ENCODE measurements at places on chromosomes 7 and 10.

DNA sequence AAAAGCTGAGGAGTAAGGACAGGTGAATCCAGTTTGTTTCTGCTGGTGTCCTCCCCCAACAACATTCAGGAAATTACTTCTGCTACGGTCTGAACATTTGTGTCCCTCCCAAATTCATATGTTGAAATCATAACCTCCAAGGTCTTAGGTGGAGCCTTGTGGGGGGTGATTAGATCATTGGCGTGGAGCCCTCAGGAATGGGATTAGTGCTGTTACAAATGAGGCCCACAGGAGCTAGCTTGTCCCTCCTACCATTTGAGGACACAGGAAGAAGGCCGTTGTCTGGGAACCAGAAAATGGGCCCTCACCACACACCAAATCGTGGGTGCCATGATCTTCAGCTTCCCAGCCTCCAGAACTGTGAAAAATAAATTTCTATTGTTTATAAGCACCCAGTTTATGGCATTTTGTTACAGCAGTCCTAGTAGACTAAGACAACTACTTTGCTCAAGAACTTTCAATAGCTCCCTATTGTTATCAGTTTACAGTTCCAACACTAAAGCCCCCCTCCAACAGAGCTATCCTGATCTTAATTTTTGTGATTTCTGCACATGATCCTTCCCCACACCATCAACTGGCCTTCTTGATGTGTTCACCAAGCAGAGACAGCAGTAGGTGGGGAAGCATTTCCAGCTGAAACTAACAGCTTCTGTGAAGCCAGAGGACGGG lies 2.1 kb upstream of the LRMDA start:
- peaks cover 10% of the 10 kb centered on the region for H3K27me3 ChIP-seq
- no peaks in the 10 kb centered on the region for H3K4me1 ChIP-seq
- no peaks in the 10 kb centered on the region for H3K36me3 ChIP-seq
- H3K4me3 ChIP-seq, result no peak overlapping the region
- no peak for DNase-seq

DNA sequence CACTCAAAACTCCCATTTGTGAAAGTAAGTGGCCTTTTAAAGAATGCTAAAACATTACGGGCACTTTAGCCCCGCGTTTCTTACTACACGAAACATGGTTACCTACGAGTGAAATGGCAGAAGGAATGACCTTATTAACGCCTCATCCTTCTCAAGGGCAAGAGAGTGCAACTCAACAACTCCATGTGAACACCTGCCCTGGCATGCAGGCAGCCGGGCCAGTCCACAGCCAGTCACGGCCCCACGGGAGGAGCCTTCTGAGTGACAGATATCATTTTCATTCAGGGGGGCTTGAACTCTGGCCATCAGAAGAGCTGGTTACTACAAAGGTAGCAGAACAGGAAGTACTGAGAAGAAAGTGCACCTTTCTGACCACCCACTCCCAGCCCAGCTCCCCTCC lies 236.1 kb downstream of the PTPRN2 start:
- no peak for DNase-seq
- H3K4me3 ChIP-seq, result no peak overlapping the region
- no peak overlapping the region for H3K27ac ChIP-seq
- no peaks in the 10 kb centered on the region for H3K27me3 ChIP-seq
- H3K36me3 ChIP-seq, result no peaks in the 10 kb centered on the region

DNA sequence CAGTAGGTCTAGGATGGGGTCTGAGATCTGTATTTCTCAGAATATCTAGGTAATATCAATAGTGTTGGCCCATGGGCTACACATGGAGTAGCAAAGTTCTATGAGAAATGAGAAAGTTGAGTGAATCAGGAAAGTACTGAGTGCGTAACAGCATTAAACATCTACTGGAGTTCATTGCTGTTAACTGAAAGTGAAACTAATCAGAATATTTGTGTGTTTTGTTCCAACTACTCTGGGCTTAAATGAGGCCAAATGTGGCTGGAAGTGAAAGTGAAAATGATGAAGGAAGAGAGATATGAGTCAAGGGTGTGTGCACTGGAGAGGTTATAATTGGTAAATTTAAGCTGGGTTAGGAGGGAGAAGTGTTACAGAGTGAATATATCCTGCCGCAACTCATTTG lies 46.5 kb downstream of the TMEM106B start:
- no peaks in the 10 kb centered on the region for H3K27me3 ChIP-seq
- peaks cover 14% of the 10 kb centered on the region for H3K4me1 ChIP-seq
- no peaks in the 10 kb centered on the region for H3K36me3 ChIP-seq
- peak overlapping the region; percentile 52 for H3K27ac ChIP-seq
- peak; percentile 15 for DNase-seq

DNA sequence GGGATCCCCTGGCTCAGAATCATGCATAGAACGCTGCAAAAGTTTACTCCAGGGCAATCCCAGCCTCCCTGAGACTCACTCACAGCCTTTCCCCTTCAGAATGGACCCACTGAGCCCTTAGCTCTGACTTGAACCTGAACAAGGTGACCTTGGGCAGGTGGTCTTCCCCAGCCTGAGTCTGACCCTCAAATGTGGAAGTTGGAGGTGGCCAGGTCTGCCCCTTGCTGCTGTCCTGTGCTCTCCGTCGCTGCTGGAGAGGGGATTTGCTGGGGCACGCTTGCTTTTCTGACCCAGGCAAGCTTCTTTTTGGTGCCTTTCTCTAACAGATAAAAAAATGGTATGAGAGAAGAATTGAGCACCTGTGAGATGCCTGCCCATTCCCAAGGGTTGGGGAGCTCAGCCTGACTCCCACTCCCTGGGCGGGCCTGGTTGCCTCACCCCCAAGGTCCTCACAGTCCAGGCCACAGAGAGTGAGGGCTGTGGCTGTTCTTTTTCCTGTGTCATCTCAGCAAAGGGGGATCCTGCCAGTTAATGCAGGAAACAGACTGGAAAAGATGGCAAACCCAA lies 46.6 kb upstream of the IGFBP3 start:
- H3K4me3 ChIP-seq, result no peak overlapping the region
- no peak overlapping the region for H3K27ac ChIP-seq
- no peaks in the 10 kb centered on the region for H3K36me3 ChIP-seq
- no peak for DNase-seq
- peaks cover 3% of the 10 kb centered on the region for H3K27me3 ChIP-seq
- H3K4me1 ChIP-seq, result no peaks in the 10 kb centered on the region

DNA sequence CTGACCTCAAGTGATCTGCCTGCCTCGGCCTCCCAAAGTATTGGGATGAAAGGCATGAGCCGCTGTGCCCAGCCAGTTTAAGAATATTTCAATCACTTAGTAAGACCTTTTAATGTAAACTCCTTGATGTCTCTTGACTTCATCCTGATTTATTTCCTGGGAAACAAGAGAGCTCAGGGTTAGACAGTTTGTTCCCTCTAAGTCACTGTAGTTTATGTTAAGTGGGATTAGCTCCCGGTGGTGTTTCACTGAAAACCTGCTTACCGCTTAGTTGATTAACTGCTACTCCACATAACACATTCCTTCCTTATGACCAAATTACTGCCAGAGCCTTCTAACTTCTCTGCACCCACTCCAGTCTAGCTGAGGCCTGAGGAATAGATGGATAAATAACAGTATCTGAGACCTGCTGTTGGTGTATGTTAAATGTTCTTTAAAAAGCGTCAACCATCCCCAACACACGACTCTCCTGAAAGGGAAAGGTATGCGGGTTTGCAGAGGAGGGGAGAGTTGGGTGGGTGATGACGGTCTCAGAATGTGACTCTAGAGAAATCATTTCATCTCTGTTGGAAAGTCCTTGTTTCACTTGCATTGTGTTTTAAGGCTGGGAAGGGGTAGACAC lies 48.7 kb downstream of the CREB3L2 start:
- H3K27ac ChIP-seq, result no peak overlapping the region
- DNase-seq, result no peak
- H3K36me3 ChIP-seq, result no peaks in the 10 kb centered on the region
- H3K27me3 ChIP-seq, result no peaks in the 10 kb centered on the region

- no peak overlapping the region for H3K27ac ChIP-seq
- no peak overlapping the region for H3K4me3 ChIP-seq
These were observed 63.8 kb downstream of the ENTPD1 start for GRCh38 chr10:95819620-95820329.

- H3K36me3 ChIP-seq, result no peaks in the 10 kb centered on the region
- no peaks in the 10 kb centered on the region for H3K4me1 ChIP-seq
- no peak overlapping the region for H3K4me3 ChIP-seq
- no peak for DNase-seq
- H3K27me3 ChIP-seq, result no peaks in the 10 kb centered on the region
- H3K27ac ChIP-seq, result no peak overlapping the region
These were observed 166.9 kb upstream of the RNF32 start for GRCh38 chr7:156473476-156474240.

- no peak overlapping the region for H3K27ac ChIP-seq
- no peaks in the 10 kb centered on the region for H3K27me3 ChIP-seq
- no peaks in the 10 kb centered on the region for H3K36me3 ChIP-seq
- no peak overlapping the region for H3K4me3 ChIP-seq
These were observed 217.1 kb upstream of the PFKP start for GRCh38 chr10:2850202-2850601.

DNA sequence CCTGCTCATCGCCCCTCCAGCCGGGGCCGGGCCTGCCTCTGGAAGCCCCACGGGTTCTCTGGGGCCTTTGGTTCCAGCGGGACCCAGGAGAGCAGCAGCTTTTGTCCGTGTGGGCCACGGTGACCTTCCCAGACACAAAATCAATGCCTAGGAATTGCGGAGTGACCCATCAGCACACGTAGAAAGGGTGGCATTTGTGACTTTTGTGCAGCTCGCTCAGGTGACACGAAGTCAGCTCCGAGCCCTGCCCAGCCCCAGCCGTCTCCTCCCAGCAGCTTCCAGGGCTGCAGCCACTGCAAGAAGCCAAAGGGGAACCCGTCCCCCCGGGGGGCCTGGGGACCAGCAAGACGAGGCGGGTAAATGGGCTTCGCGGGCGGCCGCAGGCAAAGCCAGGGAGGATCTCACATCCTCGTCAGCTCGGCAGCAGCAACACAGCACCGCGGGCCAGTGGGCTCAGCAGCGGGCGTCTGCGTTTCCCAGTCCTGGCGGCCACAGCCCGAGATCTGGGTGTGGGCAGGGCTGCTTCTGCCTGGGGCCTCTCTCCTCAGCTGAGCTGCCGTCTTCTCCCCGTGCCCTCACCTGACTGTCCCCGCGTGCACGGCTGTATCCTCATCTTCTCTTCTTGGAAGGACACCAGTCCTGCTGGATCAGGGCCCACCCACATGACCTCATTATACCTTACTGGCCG lies 88.5 kb downstream of the PAXIP1 start:
- H3K4me1 ChIP-seq, result peaks cover 7% of the 10 kb centered on the region
- H3K4me3 ChIP-seq, result peak overlapping the region; percentile 45
- no peaks in the 10 kb centered on the region for H3K36me3 ChIP-seq
- peaks cover 7% of the 10 kb centered on the region for H3K27me3 ChIP-seq
- H3K27ac ChIP-seq, result no peak overlapping the region
- no peak for DNase-seq

- DNase-seq, result no peak
- no peak overlapping the region for H3K4me3 ChIP-seq
- no peak overlapping the region for H3K27ac ChIP-seq
These were observed 375.8 kb downstream of the GATA3 start for GRCh38 chr10:8430321-8430720.

DNA sequence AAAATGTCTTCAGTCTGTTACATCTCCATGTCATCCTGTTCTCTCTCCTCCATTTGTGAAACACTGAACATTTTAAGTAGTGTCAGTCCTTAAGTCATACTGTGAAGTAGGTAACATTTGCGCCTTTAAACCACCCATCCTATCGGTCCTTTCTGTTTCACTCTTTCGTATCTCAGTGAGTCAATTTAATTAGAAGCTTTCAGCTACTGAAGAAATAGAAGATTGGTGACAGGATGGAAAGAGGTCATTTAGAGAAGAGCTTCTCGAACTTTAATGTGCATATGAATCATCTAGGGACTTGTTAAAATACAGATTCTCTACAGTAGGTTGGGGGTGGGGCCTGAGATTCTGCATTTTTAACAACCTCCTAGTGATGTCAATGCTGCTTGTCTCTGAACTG lies 113.4 kb downstream of the SRI start:
- H3K4me3 ChIP-seq, result no peak overlapping the region
- no peaks in the 10 kb centered on the region for H3K36me3 ChIP-seq
- no peaks in the 10 kb centered on the region for H3K4me1 ChIP-seq
- H3K27me3 ChIP-seq, result no peaks in the 10 kb centered on the region
- DNase-seq, result no peak
- no peak overlapping the region for H3K27ac ChIP-seq

GRCh38 chr10:124476043-124476725 lies 14.6 kb downstream of the LHPP start:
- DNase-seq, result no peak
- H3K27ac ChIP-seq, result no peak overlapping the region
- H3K36me3 ChIP-seq, result no peaks in the 10 kb centered on the region
- no peaks in the 10 kb centered on the region for H3K4me1 ChIP-seq
- H3K4me3 ChIP-seq, result no peak overlapping the region

DNA sequence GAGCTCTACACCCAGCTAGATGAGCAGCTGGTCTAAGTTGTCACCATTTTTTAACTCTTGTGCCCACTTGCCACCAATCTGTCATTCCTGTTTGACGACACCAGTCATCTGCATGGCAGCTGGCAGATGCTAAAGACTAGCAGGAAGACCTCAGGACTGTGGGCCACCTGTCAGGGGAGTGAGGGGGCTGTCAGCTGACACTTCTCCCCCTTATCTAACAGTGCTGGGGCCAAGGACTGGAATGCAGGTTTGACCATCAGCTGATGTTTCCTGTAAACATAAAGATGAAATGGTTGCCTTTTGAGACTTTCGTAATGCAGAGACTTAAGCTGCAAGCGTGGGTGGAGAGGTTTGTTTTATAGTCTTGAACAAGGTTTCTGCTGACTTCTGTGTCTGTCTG lies 93.5 kb downstream of the WNT2 start:
- H3K4me3 ChIP-seq, result no peak overlapping the region
- H3K27me3 ChIP-seq, result no peaks in the 10 kb centered on the region
- no peak overlapping the region for H3K27ac ChIP-seq
- no peaks in the 10 kb centered on the region for H3K4me1 ChIP-seq
- no peak for DNase-seq

- H3K27me3 ChIP-seq, result no peaks in the 10 kb centered on the region
- H3K27ac ChIP-seq, result no peak overlapping the region
These were observed 29.4 kb downstream of the CDK14 start for GRCh38 chr7:90625562-90625961.

DNA sequence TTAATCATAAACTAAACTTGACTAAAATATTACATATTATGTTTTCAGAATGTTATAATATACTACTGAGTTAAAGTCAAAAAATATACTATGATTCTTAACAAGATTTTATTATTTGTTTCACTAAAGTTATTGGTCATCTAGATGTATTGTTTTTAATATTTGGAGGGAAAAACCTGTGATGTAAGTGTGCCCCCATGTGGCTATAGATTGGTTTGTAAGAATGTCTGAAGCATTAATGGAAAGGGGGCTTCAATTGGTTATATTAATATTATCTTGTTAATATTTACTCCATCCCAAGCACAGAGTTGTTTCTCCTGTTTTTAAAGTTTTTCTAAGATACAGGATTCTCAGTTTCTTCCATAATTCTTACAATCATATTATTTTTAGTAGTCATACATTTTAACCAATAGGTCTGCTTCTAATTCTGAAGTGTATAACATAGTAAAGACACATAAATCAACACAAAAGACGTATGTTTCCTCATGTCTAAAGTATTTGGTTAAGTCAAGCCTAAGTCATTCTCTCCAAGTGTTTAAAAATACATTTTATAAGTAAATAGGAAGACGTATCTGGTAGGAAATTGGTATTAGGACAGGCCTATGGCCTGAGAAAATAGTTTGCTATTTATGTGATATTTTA lies 58.0 kb downstream of the GNAT3 start:
- no peak overlapping the region for H3K27ac ChIP-seq
- no peak overlapping the region for H3K4me3 ChIP-seq
- H3K4me1 ChIP-seq, result no peaks in the 10 kb centered on the region
- no peaks in the 10 kb centered on the region for H3K36me3 ChIP-seq
- no peak for DNase-seq

Measured in effector memory CD4-positive, alpha-beta T cell (primary cell).